ENCODE measurements at places on chromosomes 1 and 21.

GRCh38 chr1:240242601-240243144 lies 151.0 kb downstream of the FMN2 start:
- no peak for DNase-seq

GRCh38 chr1:109927911-109928321 lies 17.3 kb downstream of the CSF1 start:
- no peak for DNase-seq

- DNase-seq, result no peak
These were observed 140.0 kb upstream of the POU3F1 start for GRCh38 chr1:38186566-38186965.

DNA sequence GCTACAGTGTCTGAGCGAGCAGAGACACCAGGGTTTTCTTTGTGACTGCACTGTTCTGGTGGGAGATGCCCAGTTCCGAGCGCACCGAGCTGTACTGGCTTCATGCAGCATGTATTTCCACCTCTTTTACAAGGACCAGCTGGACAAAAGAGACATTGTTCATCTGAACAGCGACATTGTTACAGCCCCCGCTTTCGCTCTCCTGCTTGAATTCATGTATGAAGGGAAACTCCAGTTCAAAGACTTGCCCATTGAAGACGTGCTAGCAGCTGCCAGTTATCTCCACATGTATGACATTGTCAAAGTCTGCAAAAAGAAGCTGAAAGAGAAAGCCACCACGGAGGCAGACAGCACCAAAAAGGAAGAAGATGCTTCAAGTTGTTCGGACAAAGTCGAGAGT lies 2.7 kb downstream of the ZBTB18 start:
- DNase-seq, result no peak

DNA sequence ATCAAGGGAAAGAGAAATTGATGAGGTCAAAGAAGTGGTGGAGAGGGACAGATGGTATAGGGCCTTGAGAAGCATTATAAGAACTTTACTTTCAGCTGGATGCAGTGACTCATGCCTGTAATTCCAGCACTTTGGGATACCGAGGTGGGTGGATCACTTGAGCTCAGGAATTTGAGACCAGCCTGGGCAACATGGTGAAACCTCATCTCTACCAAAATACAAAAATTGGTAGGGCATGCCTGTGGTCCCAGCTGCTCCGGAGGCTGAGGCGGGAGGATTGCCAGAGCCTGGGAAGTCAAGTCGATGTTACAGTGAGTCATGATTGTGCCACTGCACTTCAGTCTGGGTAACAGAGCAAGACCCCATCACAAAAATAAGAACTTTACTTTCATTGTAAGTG lies 5.7 kb downstream of the TMEM50A start:
- DNase-seq, result no peak

- DNase-seq, result no peak
These were observed 51.5 kb upstream of the ATP5PO start for GRCh38 chr21:33967086-33967571.

DNA sequence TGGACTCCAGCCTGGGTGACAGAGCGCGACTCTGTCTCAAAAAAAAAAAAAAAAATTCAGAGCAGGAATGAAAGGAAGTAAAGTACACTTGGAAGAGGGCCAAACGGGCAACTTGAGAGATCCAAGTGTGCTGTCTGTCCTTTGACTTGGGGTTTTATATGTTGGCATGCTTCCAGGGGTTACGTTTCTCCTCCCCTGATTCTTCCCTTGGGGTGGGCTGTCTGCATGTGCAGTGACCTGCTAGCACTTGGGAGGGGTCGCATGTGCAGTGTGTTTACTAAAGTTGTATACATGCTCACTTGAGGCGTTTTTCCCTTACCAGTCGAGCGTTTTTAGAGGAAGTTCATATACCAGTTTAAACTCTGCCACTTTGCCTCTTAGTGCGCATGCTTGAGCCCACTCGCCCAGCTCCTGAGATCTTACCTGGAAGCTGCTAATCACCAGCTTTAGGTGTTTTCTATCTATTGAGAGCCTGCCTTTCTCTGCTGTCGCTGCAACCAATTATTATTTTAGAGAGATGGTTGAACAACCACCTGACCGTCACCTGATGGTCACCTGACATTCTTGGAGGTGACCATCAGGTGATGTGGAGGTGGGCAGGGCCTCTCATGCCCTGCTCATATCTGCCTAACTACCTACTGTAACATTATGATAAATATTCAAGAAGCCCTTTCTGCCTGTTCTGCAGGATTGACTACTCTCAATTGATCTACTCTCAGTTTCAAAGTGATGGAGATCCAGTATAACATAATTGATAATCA lies 140.1 kb downstream of the MACF1 start:
- peak; percentile 45 for DNase-seq

GRCh38 chr21:44401386-44402160 lies 48.2 kb downstream of the TRPM2 start:
- DNase-seq, result no peak

DNA sequence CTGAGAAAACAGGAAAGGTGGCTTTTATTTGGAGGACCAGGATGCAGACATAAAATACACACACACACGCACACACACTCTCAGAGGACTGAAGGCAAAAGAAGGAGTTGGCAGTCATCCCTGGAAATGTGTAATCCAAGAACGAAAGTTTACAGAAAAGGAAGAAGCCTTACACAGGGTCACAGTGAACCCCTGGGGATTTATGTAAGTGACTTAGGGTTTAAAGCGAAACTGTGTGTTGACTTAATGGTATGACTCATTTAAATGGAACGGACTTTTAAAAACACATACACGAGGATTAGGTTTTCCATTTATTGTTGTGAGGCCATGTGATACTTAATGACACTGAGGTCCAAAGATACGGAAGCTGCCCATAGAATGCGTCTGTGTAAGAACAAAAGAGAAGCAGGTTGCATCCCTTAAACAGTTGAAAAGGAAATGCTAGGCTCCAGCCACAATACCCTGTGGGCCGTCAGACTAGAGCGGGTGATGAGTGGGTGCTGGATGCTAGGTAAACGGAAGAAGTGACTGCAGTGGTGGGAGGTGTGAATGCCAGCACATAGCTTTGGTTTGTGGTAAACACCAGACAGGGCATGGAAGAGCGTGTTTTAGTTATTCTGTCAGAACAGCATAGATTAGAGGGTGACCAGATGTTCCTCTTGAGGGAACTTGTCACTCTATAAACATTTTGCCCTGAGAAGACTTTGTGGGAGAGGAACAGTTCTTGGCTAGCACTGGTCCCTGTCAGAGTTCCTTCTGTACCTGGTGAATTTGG lies 21.6 kb upstream of the BCL10 start:
- peak; percentile 49 for DNase-seq

- DNase-seq, result no peak
These were observed 697 bp downstream of the SLC22A15 start for GRCh38 chr1:115976921-115977498.

DNA sequence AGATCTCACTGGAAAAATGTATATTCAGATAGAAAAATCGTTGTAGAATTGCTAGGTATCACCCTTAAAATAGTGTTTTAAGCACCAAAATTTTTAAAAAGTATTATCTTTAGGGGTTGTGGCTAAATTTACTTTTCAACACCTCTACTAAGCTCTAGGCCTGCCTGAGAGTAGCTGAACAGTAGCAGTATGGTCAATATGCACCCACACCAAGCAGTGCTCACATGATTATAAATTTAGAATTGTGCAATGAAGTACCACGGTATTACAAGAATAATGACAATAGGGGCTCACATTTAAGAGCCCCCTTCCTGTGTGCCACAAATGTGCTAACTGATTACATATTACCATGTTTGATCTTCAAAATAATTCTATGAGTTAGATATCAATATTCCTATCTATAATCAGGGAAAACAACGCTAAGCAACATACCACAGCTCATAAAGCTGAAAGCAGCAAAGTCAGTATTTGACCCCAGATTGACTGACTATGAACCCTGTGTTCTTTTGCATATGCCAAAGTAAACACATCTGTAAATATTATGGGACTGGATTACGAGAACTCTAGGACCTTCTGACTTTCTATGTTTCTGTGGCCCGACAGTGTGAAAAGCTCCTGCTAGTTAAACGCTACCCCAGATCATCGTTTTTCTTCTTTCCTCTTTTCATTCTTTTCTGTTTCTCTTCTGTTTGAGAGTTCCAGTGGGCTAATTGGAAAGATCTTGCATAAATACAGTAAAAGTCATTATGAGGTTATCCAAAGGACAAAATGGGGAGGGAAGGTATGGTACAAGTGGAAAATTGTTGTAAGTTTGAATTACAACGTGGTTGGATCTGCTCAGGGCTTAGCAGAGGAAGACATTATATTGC lies 201.1 kb upstream of the C1orf87 start:
- no peak for DNase-seq

- peak; percentile 71 for DNase-seq
These were observed 23.7 kb downstream of the KCNC4 start for GRCh38 chr1:110233861-110234260.

DNA sequence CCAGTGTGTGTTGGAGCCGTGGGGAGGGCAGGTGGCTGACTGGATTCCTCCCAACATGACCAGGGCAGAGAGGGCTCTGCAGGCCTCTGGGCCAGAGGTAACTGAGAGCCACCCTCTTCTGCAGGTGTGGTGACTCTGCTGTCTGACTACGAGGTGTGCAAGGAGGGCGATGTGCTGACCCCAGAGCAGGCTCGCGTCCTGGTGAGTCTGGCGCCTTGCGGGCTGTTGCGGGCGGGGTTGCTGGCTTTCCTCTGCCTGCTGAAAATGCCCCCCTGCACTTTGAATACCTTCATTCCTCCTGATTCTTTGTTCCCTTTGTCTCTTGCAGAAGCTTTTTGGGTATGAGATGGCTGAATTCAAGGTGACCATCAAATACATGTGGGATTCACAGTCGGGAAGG lies 6.7 kb downstream of the MRTO4 start:
- DNase-seq, result no peak

DNA sequence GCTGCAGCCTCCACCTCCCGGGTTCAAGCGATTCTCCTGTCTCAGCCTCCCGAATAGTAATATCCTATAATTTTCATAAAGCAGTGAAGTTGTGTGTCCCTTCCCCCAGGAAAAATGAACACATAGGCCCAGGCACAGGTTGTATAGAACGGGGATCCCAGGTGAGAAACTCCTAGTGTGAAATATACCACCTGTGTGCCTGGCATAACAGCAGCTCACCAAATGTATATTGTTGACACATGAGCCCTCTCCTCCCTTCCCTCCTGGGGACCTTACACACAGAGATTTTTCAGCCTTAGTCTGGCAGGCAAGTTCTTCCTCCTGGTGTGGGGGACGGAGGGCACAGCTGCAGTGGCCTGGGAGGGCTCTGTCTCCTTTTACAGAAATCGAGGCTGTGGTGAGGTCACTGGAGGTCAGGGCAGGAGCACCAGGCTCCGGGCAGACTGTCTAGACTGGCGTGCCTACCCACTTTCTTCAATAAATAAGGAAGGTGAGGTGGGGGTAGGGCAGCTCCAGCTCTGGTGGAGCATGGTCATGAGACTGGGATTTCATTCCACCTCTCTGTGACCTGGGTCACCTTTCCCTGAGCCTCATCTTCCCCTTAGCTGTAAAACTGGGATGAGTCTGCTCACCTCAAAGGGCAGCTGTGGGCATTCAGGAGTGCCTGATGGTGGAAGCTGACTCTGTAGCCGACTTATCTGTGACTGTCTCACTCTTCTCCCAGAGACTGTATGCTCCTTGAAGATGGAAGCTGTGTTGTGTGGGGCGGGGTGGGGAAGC lies 14.3 kb downstream of the RCC1 start:
- no peak for DNase-seq

- no peak for DNase-seq
These were observed 391 bp downstream of the IFT25 start for GRCh38 chr1:53945183-53945432.

- DNase-seq, result peak; percentile 25
These were observed 1.8 kb upstream of the CYB5R1 start for GRCh38 chr1:202968895-202969295.

- DNase-seq, result no peak
These were observed 127.1 kb downstream of the MAST2 start for GRCh38 chr1:45930258-45931150.

DNA sequence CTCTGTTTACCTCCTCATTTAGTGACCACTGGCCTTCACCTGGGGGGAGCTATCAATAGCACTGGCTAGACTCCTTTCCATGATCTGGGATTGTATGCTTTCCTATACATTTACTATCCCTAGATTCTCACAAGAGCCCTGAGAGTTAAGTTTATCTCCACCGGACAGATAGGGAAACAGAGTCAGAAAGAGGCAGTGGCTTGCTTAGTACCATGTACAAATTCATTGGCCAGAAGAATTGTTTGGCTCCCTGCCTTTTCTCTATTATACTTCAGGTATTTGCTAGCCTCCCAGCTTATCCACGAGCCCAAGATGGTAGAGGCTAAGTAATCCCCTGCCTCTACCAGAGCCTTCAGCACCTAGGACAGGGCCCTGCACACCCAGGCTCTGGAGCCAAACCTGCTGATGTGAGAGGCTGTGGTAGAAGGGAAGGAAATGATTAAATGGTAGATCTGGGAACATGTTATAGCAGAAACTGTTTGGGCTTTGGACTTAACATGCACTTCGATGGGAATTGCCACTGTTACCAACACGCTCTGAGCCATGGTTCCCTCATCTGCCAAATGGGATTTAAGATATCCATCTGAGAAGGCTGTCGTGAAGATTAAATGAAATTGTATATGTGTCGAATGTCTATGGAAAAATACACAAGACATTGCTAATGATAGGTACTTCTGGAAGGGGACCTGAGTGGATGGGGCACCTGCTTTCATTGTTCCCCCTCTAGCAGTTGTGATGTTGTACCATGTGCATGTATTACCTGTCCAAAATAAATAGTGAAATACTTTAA lies 3.1 kb upstream of the BLACAT1 start:
- no peak for DNase-seq

GRCh38 chr1:46219551-46220520 lies 16.7 kb downstream of the LURAP1 start:
- no peak for DNase-seq

DNA sequence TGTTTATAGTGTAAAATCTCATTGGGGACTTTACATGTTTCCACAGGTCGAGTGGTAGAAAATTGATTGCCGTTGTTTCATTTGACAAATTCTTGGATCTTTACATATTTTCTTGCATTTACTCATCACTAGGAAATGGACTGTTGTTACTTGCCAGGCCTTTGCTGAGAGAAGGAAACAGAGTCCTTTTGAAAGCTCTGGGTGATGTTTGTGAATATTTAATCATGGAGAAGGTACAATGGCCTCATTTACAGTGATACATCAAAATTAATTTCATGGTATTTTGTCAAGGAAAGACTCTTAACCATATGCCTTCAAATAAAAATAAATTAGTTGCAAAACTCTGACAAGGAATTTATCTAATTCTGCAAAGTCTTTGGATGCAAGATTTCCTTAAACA lies 198.0 kb downstream of the GRIK1 start:
- DNase-seq, result no peak

GRCh38 chr1:115302390-115302961 lies 35.6 kb downstream of the NGF start:
- DNase-seq, result no peak

GRCh38 chr1:237269938-237270337 lies 228.0 kb downstream of the RYR2 start:
- DNase-seq, result no peak
